D341Med (cell line): ENCODE measurements at places on chromosomes 12 and 14.
A peak's percentile ranks its signal among the peaks of the same experiment; 100 is the strongest.

GRCh38 chr14:40581264-40581663 lies 1025.4 kb upstream of the LRFN5 start:
- DNase-seq, result no peak

- DNase-seq, result no peak
These were observed 63.1 kb upstream of the SCN8A start for GRCh38 chr12:51527966-51528365.

GRCh38 chr12:110042264-110042663 lies 6.1 kb downstream of the C12orf76 start:
- no peak for DNase-seq

DNA sequence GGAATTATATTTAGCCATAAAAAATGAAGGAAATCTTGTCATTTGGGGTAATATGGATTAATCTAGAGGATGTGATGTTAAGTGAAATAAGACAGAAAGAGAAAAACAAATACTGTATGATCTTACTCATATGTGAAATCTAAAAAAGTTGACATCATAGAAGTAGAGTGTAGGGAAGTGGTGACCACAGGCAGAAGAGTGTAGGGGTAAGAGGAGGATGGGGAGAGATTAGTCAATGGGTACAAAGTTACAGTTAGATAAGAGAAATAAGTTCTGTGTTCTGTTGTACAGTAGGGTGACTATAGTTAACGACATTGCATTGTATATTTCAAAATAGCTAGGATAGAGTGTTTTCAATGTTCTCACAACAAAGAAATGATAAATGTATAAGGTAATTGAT lies 87.0 kb downstream of the TSHR start:
- DNase-seq, result no peak

- peak; percentile 52 for DNase-seq
These were observed 75.0 kb downstream of the TGFB3 start for GRCh38 chr14:75906680-75907280.

DNA sequence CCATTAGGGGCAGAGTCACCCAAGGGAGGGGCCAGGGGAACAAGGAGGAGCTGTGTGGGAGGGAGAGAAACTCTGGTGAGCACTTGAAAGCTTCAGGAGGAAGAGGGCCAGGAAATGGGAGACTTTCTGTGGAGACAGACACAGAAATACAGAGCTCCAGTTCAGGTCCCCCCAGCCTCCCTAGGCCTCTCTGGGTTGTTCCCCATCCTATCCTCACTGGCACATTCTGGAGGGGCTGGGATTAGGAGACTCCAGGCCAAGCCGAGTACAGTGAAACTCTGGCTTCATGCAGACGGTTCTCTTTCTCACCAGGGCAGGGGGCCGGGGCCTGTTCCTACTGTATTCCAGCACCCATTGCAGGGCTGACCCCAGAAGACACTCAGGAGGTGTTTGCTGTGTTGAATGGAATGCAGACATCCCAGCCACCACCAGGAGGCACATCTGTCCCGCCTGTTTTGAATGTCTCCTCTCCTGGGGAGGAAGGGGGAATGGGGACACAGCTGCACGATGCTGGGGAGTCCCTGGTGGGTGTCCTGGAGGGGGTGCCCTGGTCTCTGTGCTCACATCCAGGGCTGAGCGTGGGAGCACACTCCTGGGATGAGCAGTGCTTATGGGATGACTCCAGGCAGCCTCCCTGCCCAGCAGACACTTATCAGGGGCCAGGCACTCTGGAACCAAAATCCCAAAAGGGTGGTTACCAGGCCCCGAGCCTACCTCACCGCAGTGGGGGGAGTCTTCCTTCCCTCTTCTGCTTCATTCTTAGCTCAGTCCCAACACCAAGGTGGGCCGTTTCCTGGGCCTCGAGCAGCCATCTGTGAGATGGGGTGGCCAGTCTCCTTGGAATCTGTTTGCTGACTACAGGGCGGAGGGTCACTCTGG lies 5.5 kb upstream of the KRT84 start:
- peak; percentile 56 for DNase-seq

- DNase-seq, result peak; percentile 43
These were observed 143.7 kb downstream of the AACS start for GRCh38 chr12:125208942-125209341.

GRCh38 chr12:114479831-114480230 lies 73.9 kb upstream of the TBX5 start:
- no peak for DNase-seq

DNA sequence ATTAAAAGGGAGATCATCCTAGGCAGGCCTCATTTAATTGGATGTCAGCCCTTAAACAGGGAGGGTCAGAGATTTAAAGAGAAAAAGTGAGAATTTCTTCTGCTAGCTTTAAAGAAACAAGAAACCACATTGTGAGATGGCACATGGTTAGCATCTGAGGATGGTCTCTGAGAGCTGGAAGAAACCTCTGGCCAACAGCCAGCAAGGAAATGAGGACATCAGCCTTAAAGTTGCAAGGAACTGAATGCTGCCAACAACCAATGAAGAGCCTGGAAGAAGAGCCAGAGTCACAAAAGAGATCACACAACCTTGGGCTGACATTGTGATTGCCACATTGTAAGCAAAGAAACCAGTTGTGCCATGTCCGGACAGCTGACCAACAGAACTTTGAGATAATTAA lies 17.5 kb upstream of the FAR2 start:
- no peak for DNase-seq

DNA sequence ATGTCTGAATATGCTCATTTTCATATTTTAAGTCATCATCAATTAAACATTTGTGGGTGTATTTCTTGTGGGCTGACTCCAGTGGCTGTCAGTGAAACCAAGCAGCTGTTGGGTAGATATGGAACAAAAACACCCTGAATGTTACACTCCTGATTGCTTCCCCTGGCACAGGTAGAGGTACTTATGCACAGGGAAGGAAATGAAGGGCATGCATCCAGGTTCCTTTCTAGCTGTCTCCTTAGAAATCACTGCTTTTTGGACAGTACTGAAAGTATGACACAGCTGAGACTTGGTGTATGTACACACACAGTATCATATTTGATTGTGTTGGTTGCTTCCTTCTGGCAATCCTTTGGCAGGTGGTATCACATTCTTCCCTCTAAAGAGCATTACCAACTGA lies 1006.7 kb downstream of the DIO2 start:
- no peak for DNase-seq

GRCh38 chr12:86772696-86773095 lies 516.5 kb upstream of the MGAT4C start:
- DNase-seq, result no peak

DNA sequence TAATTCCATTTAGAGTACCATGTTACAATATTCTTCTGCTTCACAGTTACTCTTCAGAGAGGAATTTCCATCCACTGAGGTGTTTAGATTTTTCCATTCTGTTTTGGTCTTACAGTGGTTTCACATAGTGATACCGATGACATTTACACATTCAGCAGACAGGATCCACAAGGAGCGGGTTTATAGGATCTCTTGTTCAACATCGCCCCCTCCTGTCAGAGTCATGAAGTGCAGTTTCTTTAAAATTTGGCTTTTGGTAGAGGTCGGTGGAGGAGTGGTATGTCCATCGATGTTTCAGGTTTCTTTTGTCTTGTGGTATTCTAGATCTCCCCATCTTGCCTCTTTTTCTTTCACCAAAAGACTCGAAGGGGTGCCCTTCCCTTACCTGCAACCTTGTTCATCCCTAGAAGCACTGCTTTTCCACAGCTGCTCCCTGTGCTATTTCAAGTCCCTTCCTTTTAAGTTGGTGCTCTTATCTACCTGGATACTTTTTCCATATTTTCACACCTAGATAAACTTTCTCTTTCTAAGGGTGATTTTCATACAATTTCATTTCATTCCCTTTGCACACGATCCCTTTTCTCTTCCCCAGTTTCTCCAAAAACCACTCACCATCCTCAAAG lies 181.3 kb downstream of the ITPR2 start:
- DNase-seq, result peak; percentile 69

DNA sequence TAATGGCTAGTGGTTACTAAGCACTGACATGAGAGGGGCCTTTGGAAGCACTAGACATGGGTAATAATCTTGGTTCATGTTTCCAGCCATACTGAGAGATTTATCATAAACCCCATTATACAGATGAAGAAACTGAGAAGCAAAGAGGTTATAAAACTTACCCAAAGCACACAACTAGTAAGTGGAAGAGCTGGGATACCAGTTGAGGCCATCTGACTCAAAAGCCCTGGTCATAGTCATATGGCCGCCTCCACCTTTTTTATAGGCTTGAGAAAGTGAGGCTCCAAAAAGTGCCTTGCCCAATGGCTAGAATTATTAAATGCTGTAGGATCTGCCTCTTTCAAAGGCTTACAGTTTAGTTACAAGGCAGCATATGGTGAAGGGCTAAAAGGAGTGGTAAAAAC lies 944 bp downstream of the TXNRD1 start:
- DNase-seq, result no peak

DNA sequence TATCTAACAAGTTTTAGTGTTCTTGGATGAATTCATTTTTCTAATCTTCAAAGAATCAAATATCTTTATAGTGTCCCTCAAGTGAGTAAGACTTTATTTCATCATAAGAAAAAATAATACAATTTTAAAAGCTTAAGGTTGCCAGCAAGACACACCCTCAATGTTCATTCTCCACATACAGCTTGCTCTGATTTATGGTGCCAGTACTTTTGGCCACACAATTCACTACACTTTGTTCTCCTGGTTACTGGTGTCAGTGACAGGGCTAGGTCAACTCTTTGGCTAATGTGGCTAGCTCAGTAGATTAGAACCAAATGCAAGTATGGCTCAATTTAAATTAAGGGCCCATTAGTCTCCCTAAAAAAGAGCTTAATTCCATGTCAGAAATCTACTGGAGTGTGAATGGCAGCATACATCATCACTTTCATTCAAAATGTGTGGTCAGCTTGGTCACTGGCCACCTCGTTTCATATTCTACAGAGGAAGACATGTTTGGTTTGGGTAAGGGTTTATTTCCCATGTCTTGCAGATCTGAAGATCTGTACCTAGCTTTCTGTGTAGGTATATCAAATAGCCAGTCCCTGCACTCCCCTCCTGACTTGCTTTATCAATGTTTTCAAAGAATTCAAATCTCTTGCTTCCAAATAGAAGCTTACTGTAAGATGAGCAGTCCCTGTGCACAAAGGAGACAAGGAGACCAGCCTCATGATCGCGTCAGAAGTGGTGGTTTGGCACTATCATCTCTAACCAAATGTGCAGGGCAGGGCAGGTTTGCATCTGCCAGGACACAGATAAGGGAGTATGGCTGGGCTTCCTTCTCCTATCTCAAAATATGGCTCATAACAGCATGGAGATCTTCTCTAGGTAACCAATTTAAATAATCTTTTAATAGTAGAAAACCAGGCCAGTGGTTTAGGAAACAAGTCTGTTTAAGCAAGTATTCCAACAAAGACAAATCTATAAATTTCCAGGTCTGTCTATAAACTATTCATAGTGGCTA lies 31.3 kb downstream of the HECTD4 start:
- no peak for DNase-seq

DNA sequence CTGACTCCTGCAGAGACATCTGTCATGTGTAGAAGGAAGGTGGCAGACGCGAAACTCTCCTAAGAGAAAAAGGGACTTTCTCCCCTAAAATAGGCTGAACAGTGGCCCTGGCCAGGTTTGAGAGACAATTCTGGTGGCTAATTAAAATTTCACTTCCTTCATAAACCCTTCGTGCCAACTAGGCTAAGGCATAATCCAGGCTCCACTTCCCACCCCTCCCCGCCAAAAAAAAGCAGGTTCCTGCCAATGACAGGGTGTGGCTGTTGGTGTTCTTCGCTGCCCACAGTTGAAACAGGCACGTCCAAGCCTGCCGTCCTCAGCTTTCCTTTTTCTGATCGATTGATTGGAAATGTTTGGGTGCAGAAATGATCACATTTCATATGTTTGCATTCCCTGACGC lies 144.6 kb downstream of the GCH1 start:
- DNase-seq, result no peak

DNA sequence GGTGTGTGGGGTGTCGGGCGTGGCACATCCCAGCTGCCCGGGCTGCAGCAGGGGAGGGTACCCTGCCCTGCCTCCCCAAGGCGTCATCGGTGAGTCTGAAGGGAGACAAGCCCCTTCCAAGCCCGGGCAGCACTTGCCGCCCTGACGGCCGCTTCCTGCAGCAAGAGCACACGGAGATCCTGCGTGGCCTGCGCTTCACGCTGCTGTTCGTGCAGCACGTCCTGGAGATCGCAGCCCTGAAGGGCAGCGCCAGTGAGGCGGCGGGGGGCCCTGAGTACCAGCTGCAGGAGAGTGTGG lies 10.1 kb upstream of the PUS1 start:
- DNase-seq, result no peak

DNA sequence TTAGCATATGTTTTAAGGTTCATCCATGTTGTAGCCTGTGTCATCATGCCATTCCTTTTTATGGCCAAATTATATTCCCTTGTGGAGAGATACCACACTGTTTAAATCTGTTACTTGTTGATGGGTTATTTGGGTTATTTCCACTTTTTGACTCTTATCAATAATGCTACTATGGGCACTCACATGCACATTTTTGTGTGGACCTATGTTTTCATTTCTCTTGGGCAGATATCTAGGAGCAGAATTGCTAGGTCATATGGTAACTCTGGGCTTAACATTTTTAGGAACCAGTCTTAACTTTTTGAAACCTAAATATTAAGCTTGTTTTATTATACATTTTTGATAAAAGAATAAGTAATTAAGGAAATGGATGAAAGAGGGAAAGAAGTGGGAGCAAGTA lies 4.0 kb downstream of the EML1 start:
- DNase-seq, result no peak

GRCh38 chr14:96086574-96087077 lies 47.5 kb downstream of the C14orf132 start:
- no peak for DNase-seq

GRCh38 chr14:75833326-75834020 lies 148.3 kb downstream of the TGFB3 start:
- DNase-seq, result no peak

- no peak for DNase-seq
These were observed 36.8 kb downstream of the EAPP start for GRCh38 chr14:34502545-34503225.

- DNase-seq, result no peak
These were observed 994.4 kb upstream of the SEL1L start for GRCh38 chr14:82528016-82528415.

- DNase-seq, result no peak
These were observed 94.8 kb downstream of the SLC24A4 start for GRCh38 chr14:92417759-92418158.

GRCh38 chr12:107406932-107407331 lies 278.7 kb upstream of the PWP1 start:
- no peak for DNase-seq

DNA sequence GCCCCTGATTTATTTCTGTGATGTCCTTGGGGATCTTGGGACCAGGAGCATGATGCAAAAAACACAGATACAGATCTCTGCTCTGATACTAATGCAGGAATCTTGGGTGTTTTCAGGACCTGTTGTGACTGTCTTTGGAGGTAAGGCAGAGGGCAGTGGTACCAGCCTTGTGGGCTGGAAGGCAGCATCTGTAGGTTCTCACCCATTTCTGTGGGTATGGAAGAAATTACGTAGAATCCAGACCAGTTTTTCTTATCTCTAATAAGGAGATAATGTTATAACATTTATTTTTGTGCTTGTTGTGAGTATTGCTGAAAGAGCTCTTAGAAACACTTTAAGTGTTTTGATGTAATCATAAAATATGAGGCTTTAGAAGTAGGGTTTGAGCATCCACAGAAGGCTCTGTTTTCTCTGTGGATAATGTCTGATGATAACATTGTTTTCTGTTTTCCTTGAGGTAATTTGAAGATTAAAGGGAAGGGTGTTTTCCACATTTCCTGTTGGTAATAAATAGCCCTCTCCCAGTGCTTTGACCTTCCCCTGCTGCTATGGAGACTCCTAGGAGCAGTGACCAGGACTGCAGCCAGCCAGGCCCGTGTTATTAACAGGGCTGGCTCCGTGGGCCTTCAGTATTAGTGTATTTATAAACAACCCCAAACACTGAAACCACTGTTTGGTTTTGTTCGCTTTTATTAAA lies 9.4 kb upstream of the DCP1B start:
- DNase-seq, result no peak
